ENCODE measurements at places on chromosomes 4 and X. TPM values are rescaled to one million over a fixed set of nuclear protein-coding genes. Genes with fewer than 3 reads are reported as not detected.

RASSF6 gene
- not detected for total RNA-seq

SPATA4 gene
- not detected for total RNA-seq

C1QTNF7 gene
- not detected for total RNA-seq

DNA sequence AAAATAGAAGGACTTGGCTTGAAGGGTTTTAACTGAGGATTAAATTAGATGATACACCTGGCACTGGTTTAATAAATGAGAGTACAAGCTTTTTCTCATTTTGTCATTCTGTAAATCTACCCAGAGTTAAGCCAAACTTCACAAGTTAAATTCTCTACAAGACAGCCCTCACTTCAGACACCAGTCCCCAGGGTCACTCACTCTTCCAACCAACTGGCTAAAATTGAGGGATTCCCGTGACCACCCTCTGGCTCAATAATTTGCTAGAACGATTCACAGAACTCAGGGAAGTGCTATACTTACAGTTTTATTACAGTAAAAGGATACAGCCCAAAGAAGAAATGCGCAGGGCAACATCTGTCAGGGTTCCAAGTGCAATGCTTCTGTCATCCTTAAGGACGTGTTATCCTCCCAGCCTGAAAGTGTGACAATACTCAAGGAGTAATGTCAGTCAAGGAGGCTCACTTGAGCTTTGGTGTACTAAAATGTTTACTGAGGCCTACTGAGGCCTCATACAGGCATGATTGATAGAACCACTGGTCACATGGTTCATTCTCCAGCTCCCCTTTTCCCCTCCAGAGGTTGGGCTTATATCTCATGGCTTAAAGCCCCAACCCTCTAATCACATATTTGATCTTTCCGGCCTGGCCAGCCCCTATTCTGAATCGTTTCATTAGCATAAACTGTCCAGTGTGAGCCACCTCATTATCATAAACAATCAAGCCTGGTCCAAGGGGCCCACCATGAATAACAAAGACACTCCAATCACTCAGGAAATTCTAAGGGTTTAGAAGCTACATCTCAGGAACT lies 9.6 kb upstream of the TMSB4X start:
- H3K36me3 ChIP-seq = peaks cover 6% of the 10 kb centered on the region
- H3K4me1 ChIP-seq = peaks cover 62% of the 10 kb centered on the region
- no peak overlapping the region for H3K4me3 ChIP-seq
- H3K27me3 ChIP-seq = no peaks in the 10 kb centered on the region
